Muscle of arm (tissue), 14 donors: ENCODE measurements at places on chromosomes 1 and 21.

DNA sequence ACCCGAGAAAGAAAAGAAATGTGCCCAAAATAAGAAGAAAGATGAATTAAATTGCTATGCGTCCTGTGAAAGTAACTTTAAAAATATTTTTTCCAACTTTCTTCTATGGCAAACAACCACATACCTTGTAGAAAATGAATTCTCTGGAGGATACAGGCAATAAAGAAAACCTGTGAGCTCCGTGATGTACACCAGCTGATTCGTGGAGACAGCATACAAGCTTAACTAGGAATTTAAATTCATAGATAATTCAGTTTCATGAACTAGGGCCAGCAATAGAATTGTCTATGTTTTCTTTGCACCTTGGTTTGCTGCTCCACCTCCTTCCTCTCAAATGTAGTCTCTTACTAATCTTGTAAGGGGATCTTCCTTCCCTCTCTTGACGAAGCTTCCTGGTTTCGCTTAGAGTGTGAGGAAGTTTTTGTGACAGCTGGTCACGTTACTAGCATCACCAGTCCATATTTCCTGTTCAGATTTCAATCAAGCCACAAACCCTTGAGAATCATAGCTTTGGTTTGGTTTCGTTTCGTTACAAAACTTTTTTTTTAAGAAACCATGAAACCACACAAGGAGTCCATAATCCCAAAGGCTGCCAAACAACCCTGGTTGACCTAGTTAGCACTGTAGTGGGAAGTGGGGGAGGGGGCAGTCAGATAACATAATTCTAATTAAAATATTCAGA is 35.8 kb downstream of the GREM2 start:
- peak; percentile 54 for DNase-seq

DNA sequence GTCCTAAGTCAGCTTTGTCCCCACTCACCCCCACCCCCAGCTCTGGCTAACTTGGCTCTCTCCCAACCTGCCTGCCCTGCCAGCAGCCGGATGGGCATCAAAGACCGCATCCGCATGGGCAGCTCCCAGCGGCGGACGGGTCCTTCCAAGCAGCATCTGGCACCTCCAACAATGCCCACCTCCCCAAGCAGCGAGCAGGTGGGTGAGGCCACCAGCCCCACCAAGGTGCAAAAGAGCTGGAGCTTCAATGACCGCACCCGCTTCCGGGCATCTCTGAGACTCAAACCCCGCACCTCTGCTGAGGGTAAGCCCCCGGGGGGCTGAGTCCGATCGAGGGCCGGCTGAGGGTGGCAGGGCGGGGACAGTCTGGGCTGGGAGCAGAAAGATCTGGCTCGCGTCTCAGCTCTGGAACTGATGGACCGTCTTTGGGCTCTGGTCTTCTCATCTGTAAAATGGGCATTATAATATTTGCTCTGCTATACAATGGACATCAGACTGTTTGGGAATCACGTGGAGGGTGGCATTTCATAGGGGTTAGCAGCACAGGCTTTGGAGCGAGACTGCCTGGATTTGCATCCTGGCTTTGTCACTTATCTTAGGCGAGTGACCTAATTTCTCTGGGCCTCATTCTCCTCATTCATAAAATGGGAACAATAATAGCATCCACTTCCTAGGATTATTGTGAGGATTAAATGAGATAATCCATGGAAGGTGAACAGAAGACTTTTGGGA is 31.0 kb downstream of the CITED4 start:
- no peak for DNase-seq

GRCh38 chr1:119859647-119860046 is 36.7 kb downstream of the ADAM30 start:
- DNase-seq = no peak

DNA sequence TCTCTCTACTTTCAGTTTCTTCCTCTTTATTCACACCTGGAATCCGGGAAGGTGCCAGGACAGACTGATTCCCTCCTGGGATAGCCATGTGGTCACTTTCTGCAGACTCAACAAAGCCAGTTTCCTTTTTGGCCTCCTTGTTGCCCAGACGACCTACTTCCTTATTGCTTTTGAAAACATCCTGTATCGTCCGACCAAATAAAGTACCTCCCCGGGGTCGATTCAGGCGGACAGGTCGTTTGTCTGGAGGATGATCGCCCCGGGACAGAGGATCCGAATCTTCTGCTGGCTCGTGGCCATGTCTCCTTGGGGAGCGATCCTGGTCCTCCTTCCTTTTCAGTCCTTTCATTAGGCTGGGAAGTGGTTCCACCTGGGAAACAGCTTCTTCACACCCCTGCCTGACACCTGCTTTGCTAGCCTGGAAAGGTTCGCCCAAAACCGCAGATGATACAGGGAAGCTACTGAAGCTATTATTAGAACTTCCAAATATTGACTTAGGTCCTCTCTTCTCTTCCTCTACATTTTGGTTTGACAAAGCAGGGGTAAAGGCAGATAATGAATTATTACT is 1.2 kb downstream of the MCM3AP start:
- DNase-seq = no peak

DNA sequence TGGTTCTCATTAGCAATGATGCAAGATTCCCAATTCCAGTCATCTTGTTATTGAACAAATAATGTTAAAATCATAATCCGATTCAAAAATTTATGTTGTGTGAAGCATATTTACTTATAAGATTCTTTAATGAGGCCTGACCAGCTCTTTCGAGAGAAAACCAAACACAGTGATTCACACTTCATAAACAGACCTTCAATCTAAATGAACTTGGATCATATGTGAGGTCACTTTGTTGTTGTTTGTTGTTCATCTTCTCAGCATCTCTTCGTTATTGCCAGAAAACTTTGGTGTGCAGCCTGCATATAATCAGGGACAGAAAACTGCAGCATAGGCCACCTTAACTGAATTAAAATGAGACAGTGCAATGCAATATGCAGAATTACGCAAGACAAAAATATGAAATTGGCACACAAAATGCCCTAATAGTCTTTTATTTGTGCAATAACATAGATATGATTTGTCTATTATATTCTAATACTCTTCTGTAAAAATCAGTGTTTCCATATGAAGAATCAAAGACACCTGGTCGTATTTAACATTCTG is 30.1 kb downstream of the NCAM2 start:
- DNase-seq = no peak

- DNase-seq = peak; percentile 89
These were observed 39.1 kb upstream of the NFIA start for GRCh38 chr1:61043010-61043820.

DNA sequence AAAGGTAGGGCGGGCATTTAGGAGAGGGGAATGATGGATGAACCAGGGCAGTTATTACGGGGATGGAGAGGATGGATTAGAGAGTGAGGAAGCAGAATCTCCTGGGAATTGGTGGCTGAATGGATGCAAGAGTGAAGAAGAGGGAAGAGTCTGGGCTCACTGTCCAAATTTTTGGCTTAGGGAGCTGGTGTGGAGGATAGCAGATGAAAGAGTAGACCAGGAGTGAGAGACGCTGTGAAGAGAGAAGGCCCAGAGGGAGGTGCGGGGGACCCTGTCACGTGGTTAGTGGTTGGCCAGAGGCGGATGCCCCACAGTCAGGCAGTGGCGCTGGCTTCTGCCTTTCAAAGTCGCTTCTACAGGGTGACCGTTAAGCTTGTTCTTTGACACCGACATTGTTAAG is 78.4 kb downstream of the PEX14 start:
- DNase-seq = no peak

DNA sequence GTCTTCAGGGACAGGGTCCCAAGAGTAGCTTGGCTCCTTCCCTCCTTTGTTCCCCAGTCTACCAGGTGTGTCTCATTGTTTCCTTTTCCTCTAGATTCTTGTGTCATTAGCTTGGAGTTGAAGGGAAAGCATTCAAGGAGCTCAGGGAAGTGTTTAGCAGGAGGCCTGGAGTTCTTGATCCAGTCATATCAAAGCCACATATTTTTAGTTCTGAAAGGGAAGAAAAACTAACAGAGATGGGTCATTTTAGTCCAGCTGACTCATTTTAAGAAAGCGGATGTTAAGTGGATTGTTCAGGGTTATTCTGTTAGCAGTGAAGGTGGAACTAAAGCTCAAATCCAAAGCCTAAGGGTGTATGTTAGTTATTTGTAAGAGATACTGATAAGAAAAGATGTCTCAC is 721 bp downstream of the C1orf54 start:
- no peak for DNase-seq

DNA sequence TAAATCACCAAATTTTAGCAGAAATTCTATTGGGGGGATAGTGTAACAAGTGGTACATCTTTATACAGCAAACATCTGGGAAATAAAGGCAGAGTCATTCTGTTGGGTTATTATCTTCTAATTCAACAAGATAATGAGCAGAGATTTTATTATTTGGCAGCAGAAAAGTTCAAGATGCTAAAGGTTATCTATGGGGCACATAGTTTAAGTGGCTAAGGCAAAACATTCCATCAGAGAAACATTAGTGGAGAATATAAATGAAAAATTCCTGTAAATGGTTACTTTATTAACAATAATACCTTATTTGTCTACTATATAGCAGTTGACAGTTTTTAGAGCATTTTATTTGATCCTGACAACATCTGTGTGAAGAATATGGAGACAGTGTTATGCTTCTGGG is 815.7 kb downstream of the NCAM2 start:
- no peak for DNase-seq

DNA sequence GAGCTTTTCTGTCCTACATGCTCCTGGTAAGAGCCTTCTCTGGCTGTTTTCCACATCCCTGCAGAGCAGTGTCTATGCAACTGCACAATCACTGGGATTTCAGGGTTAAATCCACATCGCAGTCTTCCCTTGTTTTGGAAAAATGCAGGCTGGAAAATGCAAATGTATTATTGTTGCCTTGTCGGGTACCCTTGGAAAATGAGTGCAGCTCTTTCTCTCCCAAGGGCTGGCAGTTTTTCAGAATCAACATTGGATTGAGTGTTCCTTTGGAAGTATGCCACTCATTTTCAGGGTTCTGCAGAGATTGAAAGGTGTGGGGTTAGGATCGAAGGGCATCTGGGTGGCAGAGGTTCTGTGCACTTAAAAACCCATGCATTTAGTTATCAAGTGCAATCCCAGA is 3.2 kb downstream of the NOS1AP start:
- DNase-seq = no peak

GRCh38 chr1:69055194-69055593 is 512.5 kb upstream of the LRRC7 start:
- DNase-seq = no peak

DNA sequence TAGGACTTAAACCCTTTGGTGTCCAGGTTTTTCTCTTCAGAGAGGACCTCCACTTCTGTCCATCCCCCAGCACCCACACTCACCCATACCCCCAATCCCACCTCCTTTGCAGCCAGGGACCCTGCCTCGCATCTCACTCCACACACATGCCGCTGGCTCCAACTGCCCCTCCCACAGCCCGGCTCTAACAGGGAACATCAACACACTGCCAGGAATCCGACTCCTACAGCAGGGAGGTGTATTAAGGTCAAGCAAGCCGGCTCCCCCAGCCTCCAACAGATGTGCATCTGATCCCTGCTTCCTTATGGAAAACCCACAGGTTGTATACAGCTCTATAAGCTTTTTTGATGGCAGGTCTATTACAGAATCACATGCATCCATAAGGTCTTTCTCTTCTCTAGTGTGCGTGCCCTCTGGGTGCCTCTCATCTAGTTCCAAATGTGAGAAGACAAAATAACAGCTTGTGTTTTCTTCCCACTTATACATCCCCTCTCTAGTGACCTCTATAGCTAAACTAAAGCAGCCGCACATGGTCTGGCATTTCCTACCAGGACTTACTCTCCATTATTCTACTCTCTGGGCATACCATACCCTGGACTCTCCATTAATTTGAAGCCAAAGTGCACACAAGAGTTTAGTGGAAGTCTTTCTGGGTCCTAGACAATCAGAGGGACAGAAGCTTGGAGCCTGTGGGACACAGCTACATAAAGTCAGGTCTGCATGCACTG is 16.3 kb downstream of the PIK3C2B start:
- no peak for DNase-seq

DNA sequence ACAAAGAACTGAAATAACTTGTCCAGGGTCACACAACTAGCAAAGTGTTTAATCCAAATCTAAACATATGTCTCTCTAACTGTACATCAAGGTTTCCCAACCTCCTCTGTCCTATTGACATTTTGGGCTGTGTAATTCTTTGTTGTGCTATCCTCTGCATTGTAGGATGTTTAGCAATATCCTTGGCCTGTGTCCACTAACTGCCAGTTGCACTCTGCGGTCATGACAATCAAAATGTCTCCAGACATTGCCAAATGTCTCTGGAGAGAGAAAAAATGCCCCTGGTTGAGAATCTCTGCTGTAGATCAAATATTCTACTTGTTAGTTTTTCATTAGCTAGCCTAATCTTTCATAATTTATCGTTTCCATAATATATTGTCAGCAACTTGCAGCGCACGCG is 353.4 kb upstream of the NEGR1 start:
- no peak for DNase-seq

DNA sequence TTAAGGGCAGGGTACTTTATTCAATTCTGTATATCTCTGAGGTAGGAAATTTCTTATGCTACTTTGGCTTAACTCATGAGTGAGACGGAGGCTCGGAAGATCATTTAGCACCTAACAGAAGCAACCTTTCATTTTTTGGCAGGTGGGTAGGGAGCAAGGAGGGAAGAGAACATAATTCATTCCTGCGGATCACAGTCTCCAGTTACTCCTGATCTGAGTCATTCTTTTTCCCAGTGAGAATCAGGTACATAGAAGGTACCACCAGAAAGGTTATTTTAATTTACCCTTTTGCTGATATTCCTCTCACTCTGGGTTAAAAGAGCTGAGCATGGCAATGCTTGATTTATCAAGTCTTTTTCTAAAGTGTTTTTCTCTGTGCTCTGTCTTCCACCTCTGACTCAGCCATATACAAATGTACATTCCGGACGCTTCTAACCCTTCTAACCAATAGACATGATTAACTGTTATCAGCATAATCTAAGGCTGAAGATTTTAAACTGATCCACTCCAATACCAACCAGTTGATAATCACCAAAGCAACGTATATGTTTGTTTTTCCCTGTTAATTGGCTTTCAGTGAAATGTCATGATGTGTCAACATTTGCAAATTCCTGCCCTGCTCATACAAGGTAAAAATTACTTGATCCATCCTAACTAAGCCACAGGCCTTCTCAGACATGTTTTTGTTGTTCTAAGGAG is 271.7 kb downstream of the DUSP10 start:
- DNase-seq = no peak

DNA sequence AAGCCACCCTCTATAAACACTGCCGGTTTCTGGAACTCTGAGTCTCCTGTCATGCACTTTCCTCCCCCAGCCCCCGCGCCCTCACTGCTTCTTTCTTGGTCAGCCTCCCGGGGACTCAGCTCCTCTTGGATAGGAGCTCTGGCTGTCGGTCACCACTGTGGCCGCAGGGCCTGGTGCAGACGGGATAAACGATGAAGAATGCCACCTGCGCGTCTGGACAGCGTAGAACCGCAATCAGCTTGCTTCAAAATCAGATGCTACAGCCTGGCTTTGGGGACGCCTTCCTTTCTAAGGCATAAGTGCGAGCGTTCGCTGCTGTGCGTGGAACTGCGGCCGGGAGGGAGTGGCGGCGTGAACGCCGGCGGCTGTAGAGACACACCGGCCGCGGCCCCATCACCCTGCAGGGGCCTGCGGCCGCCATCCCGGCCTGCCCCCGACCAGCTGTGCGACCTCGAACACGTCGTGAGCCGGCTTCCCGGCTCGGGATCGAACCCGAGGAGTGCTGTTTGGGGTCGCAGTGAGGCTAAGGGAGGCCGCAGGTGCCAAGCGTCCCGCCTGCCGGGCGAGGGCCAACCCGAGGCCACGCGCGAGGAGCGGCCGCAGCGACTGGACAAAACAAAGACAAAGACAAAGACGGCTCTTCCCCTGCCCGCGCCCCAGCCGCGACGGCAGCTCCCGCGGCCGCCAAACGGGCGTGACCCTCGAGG is 688 bp downstream of the PTTG1IP start:
- DNase-seq = peak; percentile 32
